ENCODE measurements at places on chromosomes 11 and 22.

- no peak for DNase-seq
Measured at GRCh38 chr11:130037058-130037457, 32.6 kb upstream of the APLP2 start.

DNA sequence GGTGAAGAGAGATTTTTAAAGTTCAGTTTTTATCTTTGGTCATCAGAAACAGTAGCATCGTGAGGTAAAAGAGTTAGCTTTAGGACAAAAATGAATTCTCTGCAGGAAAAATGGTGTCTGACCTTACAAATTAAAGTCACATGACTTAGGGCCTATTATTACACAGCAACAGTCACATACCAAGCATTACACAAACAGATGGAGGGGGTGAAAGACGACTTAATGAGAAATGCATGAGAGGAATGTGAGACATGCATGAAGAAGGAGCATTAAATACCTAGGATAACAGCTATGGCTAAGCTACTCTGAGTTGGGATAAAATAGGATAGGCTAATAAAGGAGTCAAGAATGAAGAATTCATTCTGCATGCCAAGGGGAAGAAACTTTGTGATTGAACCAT is 77.5 kb downstream of the BLID start:
- DNase-seq = no peak

DNA sequence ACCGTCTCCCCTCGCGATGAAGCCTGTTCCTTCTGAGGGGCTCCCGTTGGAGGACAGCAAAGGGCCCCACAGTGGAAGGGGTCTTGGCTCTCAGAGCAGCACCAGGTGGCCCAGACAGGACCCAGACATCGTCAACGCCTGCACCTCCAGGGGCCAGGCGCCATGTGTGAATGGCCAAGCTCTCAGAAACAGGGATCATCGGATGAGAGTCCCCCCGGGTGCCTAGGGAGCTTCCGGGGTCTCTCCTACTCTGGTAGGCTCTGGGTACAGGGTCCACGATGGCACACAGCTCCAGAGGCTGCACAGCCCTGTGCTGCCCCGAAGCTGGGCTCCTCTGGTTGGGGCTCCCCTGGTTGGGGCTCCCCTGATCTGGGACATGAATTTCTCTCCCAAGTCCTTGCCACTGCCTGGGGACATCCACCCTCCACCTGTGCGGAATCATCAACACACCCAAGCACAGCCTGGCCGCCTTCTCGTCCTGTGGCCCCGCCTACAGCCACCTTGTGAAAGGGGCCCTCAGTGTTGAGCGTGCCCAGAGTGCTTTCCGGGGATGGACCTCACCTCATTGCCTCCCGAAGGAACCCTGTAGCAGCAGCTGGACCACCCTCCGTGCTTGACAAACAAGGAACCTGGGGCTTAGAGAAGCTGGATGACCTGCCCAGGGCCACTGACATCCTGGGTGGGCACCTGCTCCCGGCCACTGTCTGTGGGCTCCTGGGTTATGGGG is 929.0 kb downstream of the BRD1 start:
- no peak for DNase-seq

DNA sequence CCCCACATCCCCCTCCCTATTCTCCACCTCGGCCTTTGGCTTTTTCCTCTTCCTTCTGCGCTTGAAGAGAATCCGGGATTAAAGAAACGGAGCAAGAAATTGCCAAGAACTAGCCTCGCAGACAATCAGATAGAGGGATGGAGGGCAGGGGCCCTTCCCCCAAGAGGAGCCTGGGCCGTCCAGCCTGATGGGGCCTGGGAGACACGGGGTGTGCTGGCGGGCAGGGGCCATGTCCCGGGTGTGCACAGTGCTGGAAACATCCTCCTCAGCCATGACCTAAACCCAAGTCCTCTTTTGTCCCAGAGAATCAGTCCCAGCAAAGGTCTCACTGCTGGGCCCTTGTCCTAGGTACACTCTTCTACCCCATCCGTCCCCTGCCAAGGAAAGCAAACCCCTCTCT is 47.7 kb upstream of the LMO1 start:
- DNase-seq = no peak

DNA sequence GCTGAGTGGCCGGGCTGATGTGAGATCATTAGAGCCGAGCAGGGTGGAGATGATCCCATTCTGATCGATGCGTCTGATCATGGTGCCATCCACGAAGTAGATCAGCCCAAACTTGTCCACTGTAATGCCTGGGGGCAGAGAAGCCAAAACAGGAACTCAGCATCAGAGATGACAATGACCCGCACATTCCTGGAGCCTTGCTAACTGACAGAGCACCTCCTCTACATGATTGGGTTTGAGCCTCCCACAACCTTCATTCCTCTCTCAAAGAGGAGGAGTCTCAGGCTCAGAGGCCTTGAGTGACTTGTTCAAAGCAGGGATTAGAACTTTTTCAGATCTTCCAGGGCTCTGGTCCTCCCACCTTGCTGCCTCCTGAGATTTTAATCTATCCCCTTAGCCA is 133.7 kb upstream of the NARS2 start:
- no peak for DNase-seq

GRCh38 chr11:107566569-107566968 is 1.0 kb upstream of the ALKBH8 start:
- no peak for DNase-seq

DNA sequence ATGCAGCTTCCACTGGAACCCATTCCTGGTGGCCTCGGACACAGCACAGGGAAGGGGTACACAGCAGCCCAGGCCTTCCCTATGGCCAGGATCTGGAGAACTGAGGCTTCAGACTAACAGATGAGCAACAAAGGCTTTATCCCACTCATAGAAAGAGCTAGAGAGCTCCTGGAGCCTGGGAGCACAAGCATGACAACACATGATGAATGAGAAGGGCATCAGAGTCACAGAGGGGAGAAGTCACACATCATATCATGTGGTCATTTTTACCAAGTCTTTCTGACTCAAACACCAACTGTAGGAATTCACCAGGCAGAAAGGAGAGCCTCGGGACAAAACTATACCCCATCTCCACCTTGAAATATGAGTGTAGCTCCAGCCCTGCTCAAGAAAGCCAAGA is 43.2 kb downstream of the NRXN2 start:
- DNase-seq = no peak

GRCh38 chr11:65473278-65473860 is 25.5 kb upstream of the MALAT1 start:
- DNase-seq = no peak

- no peak for DNase-seq
Measured at GRCh38 chr22:43841742-43842141, 20.6 kb downstream of the SULT4A1 start.

- DNase-seq = no peak
Measured at GRCh38 chr22:22200569-22201184, 43.9 kb upstream of the VPREB1 start.

- no peak for DNase-seq
Measured at GRCh38 chr11:116787436-116787785, 412 bp downstream of the ZPR1 start.

DNA sequence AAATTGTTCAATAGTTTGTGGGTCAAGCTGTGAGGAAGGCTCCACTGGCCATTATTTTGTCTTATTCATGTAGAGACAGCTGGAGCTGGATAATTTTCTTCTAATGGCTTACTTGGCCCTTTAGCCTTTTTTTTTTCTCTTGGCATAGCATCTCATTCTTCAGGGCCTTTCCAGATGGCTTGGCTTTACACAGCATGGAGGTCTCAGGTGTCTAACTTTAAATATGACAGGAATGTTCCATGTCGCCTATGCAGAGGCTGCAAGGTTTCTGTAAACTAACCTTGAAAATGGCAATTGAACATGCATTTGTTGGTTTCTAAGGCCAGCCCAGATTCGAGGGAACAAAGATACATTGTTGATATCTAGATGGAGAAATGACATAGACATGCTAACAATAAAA is 247.9 kb upstream of the CNTN5 start:
- no peak for DNase-seq

DNA sequence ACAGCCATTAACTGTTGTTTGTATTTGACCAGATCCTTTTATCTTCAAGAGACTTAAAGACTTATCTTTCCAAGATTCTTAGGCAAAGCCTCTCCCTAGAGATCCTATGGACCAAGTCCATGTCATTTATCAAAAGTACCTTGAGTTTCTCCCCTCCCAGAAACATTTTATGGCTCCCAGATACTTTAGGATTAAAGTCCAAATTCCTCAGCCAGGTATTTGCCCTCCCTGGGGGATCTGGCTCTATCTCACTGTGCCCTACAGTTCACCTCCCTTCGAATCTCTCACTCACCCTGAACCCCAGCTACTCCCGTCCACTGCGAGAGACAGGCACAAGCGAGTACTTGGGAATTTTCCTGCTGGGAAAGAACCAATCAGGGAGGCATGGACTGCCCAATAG is 11.9 kb downstream of the MS4A8 start:
- DNase-seq = no peak

GRCh38 chr22:30889996-30890480 is 78.5 kb downstream of the MORC2 start:
- no peak for DNase-seq

GRCh38 chr22:31302006-31302405 is 9.7 kb upstream of the PIK3IP1 start:
- no peak for DNase-seq
